ENCODE measurements at places on chromosomes 12 and 14.

- no peak for DNase-seq
Measured at GRCh38 chr12:99917711-99918402, 66.9 kb downstream of the ANKS1B start.

DNA sequence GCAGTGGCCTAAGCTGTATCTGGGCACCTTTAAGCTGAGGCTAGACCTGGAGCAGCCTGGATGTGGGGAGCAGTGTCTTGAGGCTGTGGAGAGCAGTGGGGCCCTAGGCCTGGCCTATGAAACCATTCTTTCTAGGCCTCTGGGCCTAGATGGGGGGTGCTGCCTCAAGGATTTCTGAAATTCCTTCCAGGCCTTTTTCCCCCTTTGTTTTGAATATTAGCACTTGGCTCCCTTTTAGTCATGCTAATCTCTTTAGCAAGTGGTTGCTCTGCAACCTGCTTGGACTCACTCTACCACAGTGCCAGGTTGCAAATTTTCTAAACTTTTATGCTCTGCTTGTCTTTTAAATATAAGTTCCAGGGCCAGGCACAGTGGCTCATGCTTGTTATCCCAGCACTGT, 41.6 kb upstream of the RFX4 start:
- no peak for DNase-seq

GRCh38 chr12:94133964-94134795, 14.2 kb upstream of the PLXNC1 start:
- no peak for DNase-seq

GRCh38 chr12:611721-612120, 51.5 kb downstream of the NINJ2 start:
- no peak for DNase-seq

DNA sequence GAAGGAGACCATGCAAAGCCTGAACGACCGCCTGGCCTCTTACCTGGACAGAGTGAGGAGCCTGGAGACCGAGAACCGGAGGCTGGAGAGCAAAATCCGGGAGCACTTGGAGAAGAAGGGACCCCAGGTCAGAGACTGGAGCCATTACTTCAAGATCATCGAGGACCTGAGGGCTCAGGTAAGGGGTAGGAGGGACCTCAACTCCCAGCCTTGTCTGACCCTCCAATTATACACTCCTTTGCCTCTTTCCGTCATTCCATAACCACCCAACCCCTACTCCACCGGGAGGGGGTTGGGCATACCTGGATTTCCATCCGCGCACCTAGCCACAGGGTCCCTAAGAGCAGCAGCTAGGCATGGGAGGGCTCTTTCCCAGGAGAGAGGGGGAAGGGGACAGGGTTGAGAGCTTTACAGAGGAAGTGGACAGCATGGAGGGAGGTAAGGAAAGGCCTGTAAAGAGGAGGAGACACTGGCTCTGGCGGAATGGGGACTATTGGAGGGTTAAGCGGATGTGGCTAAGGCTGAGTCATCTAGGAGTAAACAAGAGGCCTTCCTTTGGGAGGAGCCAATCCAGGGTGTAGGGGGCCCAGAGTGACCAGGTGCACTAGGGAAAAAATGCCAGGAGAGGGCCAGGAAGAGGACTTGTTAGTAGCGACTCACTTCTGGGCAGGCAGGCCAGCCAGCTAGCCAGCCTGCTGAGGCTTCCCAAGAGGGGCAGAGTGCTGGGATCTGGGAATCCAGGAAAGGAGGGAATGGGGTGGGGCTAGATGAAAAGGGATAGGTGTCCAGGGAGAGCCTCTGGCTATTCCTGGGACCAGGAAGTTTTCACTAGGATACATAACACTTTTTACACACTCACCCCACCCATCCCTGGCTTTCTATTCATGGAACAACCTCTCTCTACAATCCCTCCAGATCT, 754 bp downstream of the KRT18 start:
- no peak for DNase-seq

DNA sequence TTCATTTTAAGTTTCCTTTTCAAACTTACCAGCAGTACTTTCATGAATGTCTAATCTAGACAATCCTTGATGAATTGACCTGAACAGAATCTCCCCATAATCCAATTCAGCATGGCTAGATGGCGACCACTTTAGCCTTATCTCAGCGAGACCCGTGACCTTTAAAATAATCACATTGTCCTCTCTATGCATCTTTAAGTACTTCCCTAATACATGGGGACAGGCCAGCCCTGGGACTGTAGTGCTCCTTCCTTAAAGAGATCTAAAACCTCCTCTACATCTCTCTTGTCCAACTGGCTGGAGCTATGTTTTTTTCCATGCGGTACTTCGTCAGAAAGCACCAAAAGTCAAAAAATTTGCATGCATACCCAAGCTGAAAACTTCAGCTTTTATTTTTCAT, 746.0 kb downstream of the VRK1 start:
- DNase-seq: no peak

DNA sequence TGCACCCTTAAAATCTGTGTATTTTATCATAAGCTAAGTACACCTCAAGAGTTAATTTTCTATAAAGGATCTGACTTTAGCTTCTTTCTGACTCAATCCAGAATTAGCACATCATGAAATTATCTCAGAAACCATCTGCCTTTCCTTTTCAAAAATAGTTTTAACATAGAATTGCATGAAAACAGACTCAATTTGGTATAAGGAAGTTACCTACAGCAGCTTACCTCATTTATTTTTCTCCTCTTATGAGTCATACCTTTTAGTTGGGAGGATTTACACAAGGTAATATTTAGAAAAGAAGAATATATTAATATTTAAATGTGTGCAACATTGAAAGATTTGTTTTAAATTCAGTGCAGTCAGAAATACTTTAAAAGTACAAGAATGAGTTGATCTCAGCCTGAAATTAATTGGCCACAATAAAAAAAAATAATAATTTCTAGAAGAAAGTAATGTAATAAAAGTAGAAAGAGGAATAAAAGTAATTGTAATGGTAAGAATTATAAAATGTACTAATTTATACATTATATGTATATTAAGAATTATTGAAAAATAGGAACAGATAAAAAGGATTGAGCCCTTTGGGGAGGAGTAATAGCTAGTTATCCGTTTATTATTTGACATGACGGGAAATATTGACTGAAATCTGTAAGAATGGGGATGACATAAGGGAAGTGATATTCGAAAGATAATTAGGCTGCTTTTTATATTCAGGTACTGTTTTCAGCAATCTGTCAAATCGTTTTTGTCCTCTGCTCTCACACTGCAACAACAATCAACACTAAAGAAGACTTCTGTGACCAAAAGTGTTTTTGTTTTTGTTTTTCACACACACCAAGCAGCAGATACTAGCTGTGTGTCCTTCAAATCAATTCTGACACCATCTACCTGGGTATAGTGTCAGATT, 20.5 kb downstream of the ADAM21 start:
- DNase-seq: no peak

DNA sequence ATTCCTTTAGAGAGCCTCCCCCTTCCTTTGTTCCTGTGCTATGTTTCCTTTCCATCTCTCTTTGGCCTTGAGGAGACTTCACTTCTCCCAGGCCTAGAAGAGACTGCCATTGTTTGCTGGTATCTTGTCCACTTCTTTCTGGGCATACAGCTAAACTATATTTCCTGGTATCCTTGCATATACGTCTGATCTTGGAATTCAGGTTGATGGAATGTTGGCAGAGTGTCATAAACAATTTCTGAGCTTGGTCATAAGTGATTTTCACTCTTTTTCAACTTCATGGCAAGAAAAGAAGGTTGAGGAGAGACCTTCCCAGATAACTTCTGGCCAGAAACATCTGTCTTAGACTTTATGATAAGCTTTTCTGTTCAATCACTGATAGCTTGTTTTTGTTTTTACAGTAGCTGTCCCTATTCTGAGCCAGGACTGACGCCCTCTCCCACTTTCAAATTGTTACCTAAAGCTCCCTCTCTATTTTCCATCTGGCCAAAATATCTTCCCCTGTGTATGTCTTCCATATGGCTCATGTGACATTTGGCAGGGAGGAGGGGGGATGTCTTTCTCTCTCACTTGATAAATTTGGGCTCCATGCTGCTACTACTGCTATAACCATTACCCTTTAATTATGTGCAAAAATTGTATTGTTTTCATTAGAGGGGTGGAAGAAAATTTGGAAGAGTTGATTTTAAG, 457.0 kb downstream of the ADAMTS20 start:
- DNase-seq: no peak

DNA sequence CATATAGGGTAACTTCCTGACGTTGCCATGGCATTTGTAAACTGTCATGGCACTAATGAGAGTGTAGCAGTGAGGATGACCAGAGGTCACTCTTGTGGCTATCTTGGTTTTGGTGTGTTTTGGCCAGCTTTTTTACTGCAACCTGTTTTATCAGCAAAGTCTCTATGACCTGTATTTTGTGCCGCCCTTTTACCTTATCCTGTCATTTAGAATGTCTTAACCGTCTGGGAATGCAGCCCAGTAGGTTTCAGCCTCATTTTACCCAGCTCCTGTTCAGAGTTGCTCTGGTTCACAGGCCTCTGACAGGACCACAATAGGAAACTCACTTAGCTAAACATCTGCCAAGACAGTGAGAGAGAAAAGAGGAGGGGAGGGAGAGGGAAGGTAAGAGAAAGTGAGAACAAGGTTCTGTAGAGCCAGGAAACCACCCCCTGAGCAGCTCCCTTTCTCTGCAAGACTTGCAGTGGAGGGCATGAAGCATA, 64.8 kb upstream of the PLEKHG3 start:
- DNase-seq: no peak

DNA sequence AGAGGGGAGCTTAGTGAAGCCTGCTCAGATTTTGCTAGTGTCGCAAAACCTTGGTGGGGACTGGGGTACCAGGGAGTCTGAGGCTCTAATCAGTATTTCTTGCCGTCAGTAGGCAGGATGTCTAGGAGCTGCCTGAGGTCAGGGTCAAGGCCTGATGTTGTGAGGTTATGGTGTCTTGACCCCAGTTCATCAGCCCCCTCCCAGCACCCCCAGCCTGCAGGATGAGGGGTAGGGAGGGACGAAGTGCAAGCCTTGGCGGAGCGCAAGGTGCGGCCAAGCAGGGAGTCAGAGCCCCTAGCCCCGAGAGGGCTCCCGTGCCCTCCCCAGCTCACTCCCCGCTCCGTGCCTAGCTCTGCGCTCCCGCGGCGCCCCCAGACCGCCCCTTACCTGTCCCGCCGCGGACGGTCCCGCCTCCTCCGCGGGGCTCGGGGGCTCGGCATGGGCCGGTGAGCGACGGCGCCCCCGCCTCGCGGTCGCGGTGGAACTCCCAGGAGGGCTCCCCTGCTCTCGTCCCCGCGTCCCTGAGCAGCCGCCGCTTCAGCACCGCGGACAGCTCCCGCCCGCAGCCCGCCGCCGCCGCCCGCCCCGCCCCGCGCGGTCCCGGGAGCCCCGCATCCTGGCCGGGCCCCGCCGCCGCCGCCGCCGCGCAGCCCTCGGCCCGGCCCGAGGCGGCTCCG, 347 bp downstream of the SYNDIG1L start:
- no peak for DNase-seq

Data from GOT3 (cell line).